ENCODE measurements at places on chromosomes 13 and 19. TPM values are rescaled to one million over a fixed set of nuclear protein-coding genes. Genes with fewer than 3 reads are reported as not detected.

Gene KRTDAP
- total RNA-seq, result not detected

Gene PPFIA3
- total RNA-seq, result 3.5 TPM

Gene ZNF701
- total RNA-seq, result 13.2 TPM

Gene CRX
- not detected for total RNA-seq

Gene SLC17A7
- not detected for total RNA-seq

Gene CBARP
- total RNA-seq, result 0.27 TPM

Gene ZNF665
- 6.2 TPM for total RNA-seq

Gene CEACAM7
- not detected for total RNA-seq

Gene ILF3
- total RNA-seq, result 213 TPM

Gene PCP2
- total RNA-seq, result 0.81 TPM

Gene PSG2
- total RNA-seq, result not detected

Gene TMEM205
- total RNA-seq, result 187 TPM

Gene TGFBR3L
- total RNA-seq, result not detected

Gene CYP4F12
- total RNA-seq, result 0.27 TPM

Gene ZNF556
- not detected for total RNA-seq

Gene EMP3
- total RNA-seq, result 229 TPM

Gene PGLYRP1
- 1.3 TPM for total RNA-seq

Gene RNF225
- 0.81 TPM for total RNA-seq
